ENCODE measurements at places on chromosomes 13 and 19. TPM values are rescaled to one million over a fixed set of nuclear protein-coding genes. Genes with fewer than 3 reads are reported as not detected.

DNA sequence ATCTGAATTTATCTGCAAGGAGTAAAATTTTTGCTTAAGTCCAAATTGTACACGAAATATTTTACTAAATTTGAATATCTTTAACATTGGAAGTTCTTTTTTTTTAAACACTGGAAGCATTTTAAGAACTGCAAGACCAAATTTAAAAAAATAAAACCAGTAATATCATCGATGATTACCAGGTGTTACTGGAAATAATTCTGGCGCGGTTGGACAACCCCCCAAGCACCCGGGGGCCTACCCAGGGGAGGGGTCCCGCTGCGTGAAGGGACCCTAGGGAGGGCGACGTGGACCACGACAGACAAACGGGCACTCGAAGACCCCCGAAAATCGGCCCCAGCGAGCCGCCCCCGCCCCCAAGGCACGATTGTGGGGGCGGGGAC, 12.6 kb upstream of the JSRP1 start:
- H3K27me3 ChIP-seq: no peaks in the 10 kb centered on the region
- no peak for DNase-seq
- peak overlapping the region; percentile 43 for H3K4me3 ChIP-seq

DNA sequence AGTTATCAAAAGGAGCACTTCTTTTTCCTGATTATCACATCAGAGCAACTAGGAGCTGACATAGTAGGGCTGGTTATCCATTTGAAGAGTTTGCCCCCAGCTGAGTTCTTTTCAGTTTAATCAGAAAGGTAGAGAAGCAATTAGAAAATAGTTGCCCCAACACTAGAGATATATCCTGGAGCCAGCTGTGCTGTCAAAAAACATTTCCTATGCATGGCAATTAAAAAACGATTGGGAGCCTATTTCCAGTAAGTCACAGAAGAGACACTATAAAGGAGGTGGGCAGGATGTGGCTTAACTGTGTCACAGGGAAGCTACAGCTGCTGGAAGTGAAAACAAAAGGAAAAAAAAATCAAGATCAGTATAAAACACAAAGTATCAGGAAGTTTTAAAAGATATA, 155.7 kb upstream of the SLITRK1 start:
- no peaks in the 10 kb centered on the region for H3K4me1 ChIP-seq
- H3K27me3 ChIP-seq: no peaks in the 10 kb centered on the region
- H3K36me3 ChIP-seq: no peaks in the 10 kb centered on the region
- no peak overlapping the region for H3K27ac ChIP-seq

GRCh38 chr13:100904293-100904976, 229.8 kb upstream of the TMTC4 start:
- no peak overlapping the region for H3K4me3 ChIP-seq
- H3K36me3 ChIP-seq: no peaks in the 10 kb centered on the region
- H3K27ac ChIP-seq: no peak overlapping the region
- H3K27me3 ChIP-seq: no peaks in the 10 kb centered on the region
- H3K4me1 ChIP-seq: no peaks in the 10 kb centered on the region
- no peak for DNase-seq

DNA sequence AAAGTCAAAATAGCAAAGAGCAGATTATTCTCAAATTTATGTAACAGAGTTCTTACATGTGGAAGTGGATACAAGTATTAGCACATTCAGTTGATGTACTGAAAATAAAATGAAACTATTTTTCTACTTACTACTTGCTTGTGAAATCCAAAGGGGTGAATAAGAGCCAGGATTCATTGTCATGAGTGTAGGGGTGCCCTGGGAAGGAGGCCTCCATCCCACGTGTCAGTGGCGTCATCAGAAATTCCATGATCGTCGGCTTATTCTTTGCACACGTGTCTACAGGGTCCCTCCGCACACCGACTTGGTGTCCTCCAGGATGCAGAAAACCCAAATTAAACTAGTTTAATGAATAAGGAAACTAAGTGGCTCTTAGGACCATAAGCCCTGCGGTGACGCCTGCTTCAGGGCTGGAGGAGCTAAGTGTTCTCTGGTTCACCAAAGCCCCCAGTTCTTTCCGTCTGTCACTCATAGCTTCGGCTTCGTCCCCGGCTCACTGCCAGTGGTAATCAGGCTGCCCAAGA, 55.5 kb downstream of the IRS2 start:
- no peak overlapping the region for H3K4me3 ChIP-seq
- H3K27me3 ChIP-seq: no peaks in the 10 kb centered on the region
- no peak for DNase-seq
- H3K4me1 ChIP-seq: no peaks in the 10 kb centered on the region

DNA sequence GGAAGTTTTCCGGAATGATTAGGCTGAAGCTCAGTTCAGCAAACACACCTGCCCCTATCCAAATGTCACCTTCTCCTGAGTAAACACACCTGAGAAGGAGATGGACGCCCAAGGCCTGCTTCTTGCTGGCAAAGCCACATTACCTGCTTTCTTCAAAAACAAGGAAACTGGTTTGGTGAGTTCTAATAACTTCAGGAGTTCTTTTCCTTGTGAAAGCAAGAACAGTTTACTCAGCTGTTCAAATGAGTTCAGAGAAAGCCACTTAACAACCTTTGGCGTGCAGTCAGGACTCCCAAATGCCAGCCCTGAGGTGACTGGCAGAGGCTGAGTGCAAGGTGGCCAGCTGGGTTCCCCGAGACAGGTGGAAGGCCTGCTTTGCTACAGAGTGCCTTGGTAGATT, 160.5 kb downstream of the STK24 start:
- H3K4me3 ChIP-seq: no peak overlapping the region
- H3K36me3 ChIP-seq: peaks cover 53% of the 10 kb centered on the region
- no peak overlapping the region for H3K27ac ChIP-seq
- no peaks in the 10 kb centered on the region for H3K27me3 ChIP-seq
- H3K4me1 ChIP-seq: no peaks in the 10 kb centered on the region
- no peak for DNase-seq

DNA sequence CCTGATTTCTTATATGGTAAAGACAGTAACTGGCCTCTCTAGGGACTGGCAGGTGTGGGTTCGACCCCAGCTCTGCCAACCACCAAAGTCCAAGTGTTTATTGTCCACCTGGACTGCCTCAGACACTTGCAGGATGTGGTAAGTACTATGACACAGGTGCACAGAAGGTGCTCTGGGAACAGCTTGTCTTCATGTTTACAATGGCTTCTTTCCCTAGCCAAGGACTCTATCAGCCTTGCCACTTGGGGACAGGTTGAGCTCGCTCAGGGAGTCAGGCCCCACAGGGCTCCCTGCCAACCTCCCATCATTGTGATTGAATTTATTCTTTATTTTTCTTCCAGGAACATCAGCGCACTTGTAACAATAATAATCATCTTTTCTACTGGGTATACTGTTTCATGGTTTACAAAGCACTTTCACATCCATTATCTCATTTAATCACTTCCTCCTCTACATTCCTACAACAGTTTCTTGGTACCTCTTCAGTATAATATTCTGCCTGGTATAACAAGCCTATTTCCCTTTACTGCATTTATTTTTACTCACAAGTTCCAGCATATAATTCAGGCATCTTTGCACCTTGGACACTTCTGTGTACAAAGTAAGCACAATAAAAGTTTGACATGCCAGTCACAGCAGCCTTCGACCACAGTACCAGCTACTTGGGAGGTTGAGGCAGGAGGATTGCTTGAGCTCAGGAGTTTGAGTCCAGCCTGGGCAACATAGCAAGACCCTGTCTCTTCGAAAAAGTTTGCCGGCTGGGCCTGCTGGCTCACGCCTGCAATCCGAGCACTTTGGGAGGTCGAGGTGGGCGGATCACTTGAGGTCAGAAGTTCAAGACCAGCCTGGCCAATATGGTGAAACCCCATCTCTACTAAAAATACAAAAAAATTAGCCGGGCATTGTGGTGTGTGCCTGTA, 24.2 kb upstream of the GATAD2A start:
- H3K4me3 ChIP-seq: no peak overlapping the region
- no peaks in the 10 kb centered on the region for H3K36me3 ChIP-seq
- H3K27me3 ChIP-seq: no peaks in the 10 kb centered on the region
- no peak overlapping the region for H3K27ac ChIP-seq

GRCh38 chr13:40776681-40777165, 5.7 kb upstream of the MRPS31 start:
- H3K4me3 ChIP-seq: no peak overlapping the region
- H3K27ac ChIP-seq: peak overlapping the region; percentile 43
- H3K27me3 ChIP-seq: no peaks in the 10 kb centered on the region
- DNase-seq: no peak
- peaks cover 4% of the 10 kb centered on the region for H3K4me1 ChIP-seq
- H3K36me3 ChIP-seq: no peaks in the 10 kb centered on the region

- no peak overlapping the region for H3K27ac ChIP-seq
- H3K4me1 ChIP-seq: peaks cover 5% of the 10 kb centered on the region
- H3K36me3 ChIP-seq: peaks cover 30% of the 10 kb centered on the region
- no peak overlapping the region for H3K4me3 ChIP-seq
- DNase-seq: no peak
- no peaks in the 10 kb centered on the region for H3K27me3 ChIP-seq
These were observed 1.7 kb downstream of the UBXN6 start for GRCh38 chr19:4455719-4456475.

- H3K36me3 ChIP-seq: no peaks in the 10 kb centered on the region
- DNase-seq: no peak
- H3K4me3 ChIP-seq: no peak overlapping the region
These were observed 33.6 kb downstream of the MTMR6 start for GRCh38 chr13:25253702-25254101.

DNA sequence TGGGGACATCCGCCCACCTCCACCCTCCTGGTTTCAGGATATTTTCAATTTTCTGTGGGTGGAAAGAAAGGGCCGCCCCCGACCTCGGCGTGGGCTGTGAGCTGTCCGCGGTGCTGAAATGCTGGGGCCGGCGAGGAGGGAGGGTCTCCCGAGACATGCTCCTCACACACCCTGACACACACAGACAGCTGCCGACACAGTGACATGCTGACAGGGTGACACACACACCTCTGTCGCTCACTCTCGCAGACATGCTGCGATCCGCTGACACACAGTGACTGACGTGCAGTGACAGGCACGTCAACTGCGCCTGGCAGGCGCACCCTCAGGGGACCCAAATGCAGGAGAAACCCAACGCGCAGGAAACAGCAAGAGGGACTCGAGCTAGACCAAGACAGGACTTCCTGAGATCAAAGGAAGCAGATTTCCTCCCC, 25.1 kb upstream of the MEIS3 start:
- H3K27me3 ChIP-seq: peaks cover 4% of the 10 kb centered on the region
- no peak for DNase-seq
- H3K4me1 ChIP-seq: peaks cover 6% of the 10 kb centered on the region

DNA sequence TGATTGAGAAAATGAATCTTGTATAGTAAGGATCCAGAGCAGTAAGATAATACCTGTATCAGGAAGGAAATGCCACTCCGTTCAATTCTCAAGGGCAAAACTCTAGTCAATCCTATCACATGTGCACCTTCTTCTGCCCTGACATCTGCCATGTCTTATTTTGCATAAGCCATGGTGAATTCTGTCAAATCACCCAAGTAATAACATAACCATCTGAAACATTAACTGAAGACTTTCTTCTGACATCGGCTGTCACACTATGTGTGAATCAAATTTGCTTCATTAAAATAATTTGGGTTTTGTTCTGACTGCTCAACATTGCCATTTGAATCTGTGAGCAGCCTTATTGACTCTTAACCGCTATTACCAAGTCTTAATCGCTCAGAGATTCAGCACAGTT, 91.2 kb downstream of the PCDH9 start:
- H3K36me3 ChIP-seq: no peaks in the 10 kb centered on the region
- H3K27ac ChIP-seq: peak overlapping the region; percentile 22
- no peaks in the 10 kb centered on the region for H3K4me1 ChIP-seq
- DNase-seq: no peak

DNA sequence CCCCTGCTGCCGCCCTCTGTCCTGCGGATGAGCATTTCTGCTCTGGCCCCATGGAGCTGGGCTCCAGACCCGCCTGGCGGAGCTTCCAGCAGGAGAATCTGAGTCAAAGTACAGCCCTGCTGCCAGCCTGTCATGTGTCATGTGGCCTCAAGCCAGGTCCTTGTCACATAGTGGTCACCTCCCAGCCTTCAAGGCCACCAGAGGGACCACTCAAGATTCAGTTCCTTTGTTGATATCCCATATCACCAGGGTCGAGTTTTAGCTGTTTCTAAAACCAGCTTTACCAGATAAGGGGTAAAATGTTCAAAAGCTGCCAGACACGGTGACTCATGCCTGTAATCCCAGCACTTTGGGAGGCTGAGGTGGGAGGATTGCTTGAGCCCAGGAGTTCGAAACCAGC, 13.4 kb downstream of the THOP1 start:
- H3K4me1 ChIP-seq: no peaks in the 10 kb centered on the region
- H3K4me3 ChIP-seq: no peak overlapping the region
- no peaks in the 10 kb centered on the region for H3K36me3 ChIP-seq

- no peak overlapping the region for H3K27ac ChIP-seq
- no peak for DNase-seq
- H3K27me3 ChIP-seq: no peaks in the 10 kb centered on the region
- no peaks in the 10 kb centered on the region for H3K36me3 ChIP-seq
- no peak overlapping the region for H3K4me3 ChIP-seq
- no peaks in the 10 kb centered on the region for H3K4me1 ChIP-seq
These were observed 55.4 kb upstream of the ZNF724 start for GRCh38 chr19:23305555-23305954.

DNA sequence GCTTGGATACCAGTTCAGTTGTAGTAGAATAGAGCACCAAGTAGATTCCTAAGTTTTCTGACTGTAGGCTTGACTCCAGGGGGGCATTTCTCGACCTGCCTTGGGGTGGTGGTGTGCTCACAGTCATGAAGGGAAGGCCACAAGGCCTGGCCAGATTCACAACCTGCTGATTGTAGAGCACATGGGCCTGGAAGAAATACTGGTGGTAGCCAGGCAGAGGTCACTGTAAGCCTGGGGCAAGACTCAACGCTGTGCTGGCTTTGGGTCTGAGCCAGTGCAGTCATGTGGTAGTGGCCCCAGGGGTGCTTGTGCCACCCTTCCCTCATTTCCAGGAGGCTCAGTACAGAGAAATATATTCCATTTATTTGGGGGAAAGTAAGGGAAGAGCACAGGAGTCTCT, 832.3 kb upstream of the SLC10A2 start:
- H3K4me3 ChIP-seq: no peak overlapping the region
- no peaks in the 10 kb centered on the region for H3K36me3 ChIP-seq
- no peaks in the 10 kb centered on the region for H3K27me3 ChIP-seq
- H3K27ac ChIP-seq: no peak overlapping the region

- no peaks in the 10 kb centered on the region for H3K36me3 ChIP-seq
- H3K4me3 ChIP-seq: no peak overlapping the region
- no peak overlapping the region for H3K27ac ChIP-seq
- DNase-seq: no peak
- H3K27me3 ChIP-seq: no peaks in the 10 kb centered on the region
These were observed 31.8 kb upstream of the ADGRE5 start for GRCh38 chr19:14349426-14349825.

GRCh38 chr13:62040806-62041205, 625.2 kb upstream of the PCDH20 start:
- no peak for DNase-seq
- H3K4me3 ChIP-seq: no peak overlapping the region
- no peaks in the 10 kb centered on the region for H3K4me1 ChIP-seq
- H3K27ac ChIP-seq: no peak overlapping the region
- no peaks in the 10 kb centered on the region for H3K27me3 ChIP-seq

- H3K27me3 ChIP-seq: no peaks in the 10 kb centered on the region
- DNase-seq: no peak
- H3K36me3 ChIP-seq: no peaks in the 10 kb centered on the region
- no peaks in the 10 kb centered on the region for H3K4me1 ChIP-seq
- H3K4me3 ChIP-seq: no peak overlapping the region
These were observed 256.1 kb downstream of the SLITRK6 start for GRCh38 chr13:85543144-85543543.

Gene TMEM150B
- 2.7 TPM for total RNA-seq

Gene SERPINE3
- not detected for total RNA-seq

Gene C19orf67
- total RNA-seq: not detected

Gene ZNF492
- not detected for total RNA-seq
